Anterior cingulate cortex (tissue), 58 donors: ENCODE measurements at places on chromosomes 2 and 18.

GRCh38 chr2:217935235-217935879, 67.4 kb downstream of the TNS1 start:
- DNase-seq, result no peak

DNA sequence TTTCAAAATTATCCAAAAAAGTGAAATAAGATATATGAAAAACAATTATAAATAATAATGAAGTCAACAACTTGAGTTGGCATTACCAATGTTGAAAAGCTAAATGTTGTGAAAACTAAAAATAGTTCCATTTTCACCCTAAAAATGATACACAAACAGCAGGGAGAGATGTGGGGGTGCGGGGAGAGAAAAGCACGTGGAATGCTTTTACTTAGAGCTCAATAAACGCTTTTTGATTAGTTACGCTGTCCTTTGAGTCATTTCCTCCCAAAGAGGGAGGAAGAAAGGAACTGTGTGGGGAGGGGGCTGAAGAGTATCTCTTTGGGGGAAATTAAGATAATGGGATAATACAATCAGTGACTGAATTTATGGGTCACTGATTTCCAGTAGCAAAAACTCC, 29.2 kb downstream of the ZNF521 start:
- no peak for DNase-seq

DNA sequence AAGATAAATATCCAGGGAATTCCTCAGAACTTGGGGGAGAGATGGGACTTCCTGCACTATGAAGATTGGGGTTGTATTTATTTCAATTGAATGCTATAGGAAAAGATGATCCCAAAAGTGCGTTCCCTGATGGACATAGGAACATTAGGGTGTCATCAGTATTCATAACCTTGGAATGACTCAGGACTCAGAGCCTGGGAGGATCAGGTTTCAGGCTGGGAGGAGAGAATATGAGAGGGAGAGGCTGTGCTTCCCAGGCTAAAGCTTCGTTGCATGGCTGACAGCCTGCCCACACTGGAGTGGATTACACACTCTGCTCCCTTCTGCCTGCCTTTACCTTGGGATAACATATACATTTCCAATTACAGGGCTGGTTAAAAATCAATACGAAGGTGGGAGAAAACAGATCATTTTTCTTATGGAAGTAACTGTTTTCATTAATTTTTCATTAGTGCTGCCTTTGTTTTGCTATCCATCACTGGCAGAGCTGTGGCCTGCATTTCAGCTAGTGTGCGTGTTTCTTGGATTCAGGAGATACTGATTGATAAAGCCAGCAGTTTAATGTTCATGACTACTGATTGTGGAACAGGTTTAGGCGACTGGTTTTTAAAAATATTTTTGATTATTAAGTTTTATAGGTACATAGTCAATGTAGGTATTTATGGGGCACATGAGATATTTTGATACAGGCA, 118.7 kb downstream of the KCTD1 start:
- DNase-seq, result no peak

DNA sequence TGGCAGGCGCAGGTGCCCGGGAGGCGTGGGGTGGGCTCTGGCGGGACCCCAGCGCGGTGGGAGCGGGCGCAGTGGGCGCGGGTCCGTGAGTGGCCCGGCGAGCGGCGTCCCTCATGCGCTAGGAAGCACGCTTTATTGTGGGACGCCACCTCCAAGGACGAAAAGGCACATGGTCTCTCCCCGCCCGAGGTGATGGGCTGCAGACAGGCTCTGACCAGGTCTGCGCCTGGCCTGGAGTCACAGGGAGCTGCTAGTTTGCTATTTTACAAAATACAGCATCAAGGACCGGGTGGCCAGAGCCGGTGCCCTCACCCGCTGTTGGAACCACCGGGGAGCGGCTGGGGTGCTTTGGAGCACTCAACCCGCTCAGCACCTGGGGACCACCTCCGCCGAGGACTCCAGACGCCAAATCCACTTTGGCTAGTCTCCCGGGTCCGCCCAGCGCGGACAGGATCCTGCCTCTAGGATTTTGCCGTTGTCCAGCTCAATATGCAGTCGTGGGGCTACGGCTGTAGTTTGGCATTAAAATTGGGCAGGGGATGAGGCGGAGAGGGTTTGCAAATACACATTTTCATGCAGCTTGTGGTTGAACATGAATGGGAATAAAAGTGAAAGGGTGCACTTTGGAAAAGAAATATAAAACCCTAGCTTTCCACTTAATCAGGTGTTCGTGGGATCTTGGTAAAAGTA, 65.4 kb downstream of the LRRFIP1 start:
- DNase-seq, result no peak

GRCh38 chr2:172084395-172084644, 987 bp upstream of the DLX1 start:
- DNase-seq, result no peak

DNA sequence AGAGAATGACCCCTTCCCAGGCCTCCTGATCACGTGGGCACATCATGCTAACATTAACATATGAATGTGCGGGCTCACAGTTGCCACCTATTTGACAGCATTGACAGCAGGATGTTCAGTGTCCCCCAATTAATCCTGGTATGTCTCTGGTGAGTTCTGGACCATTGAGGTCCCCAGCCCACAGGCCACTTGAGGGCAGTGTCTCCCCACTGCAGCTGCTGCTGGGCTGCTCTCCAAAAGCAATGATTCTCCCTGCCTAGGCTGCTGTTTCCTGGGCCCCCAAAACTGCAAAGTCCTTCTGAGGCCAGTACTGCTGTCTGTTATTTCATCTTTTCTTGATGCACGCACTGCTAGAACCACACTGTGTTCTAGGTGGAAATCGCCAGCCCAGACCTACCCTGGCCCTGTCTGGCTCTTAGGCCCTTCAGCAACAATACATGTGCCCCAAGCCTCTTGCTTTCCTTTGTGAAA, 52.7 kb upstream of the MAPK4 start:
- DNase-seq, result peak; percentile 17

- no peak for DNase-seq
These were observed 59.4 kb downstream of the ADD2 start for GRCh38 chr2:70708376-70709199.
